ENCODE measurements at places on chromosomes 13 and 19.

- DNase-seq, result no peak
These were observed 29.2 kb downstream of the ONECUT3 start for GRCh38 chr19:1782521-1782920.

GRCh38 chr19:48698046-48698445 lies 2.3 kb downstream of the FUT2 start:
- DNase-seq, result no peak

DNA sequence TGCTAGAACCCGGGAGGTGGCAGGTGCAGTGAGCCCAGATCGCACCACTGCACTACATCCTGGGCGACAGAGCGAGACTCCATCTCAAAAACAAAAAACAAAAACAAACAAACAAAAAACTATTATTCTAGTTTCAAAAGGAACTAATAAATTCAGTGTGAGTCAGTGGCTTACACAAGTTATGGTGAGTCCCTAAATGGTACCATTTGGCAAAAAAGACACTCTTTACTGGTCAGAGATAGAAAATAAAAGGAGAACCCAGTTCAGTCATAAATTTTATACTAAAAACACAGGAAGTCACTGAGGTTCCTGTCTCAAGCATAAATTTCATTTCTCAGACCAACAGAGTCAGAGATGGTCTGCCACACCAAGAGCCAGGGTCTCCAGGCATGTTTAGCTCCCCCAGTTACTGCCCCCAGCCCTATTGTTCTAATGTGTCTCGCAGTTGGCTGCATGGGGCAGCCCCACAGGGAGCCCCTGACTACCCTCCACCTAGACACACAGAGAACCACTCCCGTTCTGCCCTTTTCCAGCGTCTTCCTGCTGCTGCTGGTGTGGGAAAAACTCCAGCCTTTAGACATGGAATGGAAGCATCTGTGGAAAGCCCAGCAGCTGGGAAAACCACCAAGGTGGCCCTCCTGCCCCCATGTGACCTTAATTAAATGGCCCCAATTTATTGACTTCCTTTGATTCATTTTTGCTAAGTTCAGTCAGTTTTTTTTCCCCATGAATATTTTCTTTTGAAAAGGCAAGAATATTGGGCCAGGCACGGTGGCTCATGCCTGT lies 12.2 kb downstream of the THSD1 start:
- DNase-seq, result no peak

GRCh38 chr13:105464249-105464648 lies 1071.2 kb downstream of the EFNB2 start:
- DNase-seq, result no peak

DNA sequence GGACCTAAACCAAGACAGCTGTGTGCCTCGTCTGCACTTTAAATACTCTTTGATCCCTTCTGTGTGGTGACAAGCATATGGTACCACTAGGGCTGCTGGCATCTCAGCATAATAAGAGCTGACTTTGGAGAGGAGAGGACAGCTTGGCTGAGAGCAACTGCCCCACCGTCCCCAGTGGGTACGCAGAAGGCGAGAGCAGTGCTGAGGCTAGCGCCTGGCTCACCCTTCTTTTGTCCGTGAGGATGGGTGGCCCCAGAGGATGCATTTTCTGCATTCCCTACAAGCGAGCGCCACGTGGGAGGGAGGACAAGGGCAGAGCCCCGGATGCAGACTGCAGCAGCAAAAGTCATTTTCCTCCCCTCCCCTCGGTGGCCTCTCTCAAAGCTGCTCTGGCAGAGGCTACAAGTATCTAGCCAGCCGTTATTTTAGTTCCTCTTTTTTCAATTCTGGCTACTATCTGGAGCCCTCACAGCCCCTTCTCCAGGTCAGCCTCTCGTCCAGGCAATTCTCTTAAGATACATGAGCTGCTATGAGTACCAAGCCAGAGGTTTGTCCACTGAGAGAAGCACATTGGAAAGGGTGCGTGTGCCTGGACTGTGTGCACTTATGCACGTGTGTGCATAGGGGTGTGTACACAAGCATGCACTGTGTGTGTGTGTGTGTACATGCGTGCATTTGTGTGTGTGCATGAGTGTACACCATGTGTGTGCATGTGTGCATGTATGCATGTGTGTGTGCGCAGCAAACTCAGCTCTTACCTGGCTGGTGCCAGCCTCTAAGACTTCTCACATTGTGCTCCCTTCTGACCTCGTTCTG lies 51.3 kb downstream of the RAB20 start:
- DNase-seq, result no peak

Data from stimulated activated CD4-positive, alpha-beta T cell treated with anti-CD3 and anti-CD28 coated beads, Interleukin-1b, Interleukin-23, amount 100 ng/mL, for 1 hour (primary cell).